Foreskin keratinocyte (primary cell): ENCODE measurements at places on chromosomes 5 and 9. TPM values are rescaled to one million over a fixed set of nuclear protein-coding genes. Genes with fewer than 3 reads are reported as not detected.

DNA sequence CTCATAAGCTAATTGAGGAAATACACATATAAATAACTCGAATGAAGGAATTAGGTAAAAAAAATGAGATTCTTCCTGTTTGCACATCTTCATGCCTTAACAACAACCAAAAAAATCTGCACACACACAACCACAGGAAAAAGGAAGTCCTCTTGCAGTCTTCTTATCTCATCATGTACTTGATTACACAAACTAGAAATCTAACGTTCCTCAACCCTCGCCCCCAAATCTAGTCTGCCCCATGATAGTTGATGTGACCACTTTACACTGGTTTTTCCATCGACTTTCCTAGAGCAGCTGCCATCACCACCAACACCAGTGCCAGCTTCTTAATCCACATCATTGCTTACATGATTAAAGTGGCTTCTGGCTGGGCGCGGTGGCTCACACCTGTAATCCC is 31.2 kb upstream of the RNU6ATAC start:
- DNase-seq: no peak

DNA sequence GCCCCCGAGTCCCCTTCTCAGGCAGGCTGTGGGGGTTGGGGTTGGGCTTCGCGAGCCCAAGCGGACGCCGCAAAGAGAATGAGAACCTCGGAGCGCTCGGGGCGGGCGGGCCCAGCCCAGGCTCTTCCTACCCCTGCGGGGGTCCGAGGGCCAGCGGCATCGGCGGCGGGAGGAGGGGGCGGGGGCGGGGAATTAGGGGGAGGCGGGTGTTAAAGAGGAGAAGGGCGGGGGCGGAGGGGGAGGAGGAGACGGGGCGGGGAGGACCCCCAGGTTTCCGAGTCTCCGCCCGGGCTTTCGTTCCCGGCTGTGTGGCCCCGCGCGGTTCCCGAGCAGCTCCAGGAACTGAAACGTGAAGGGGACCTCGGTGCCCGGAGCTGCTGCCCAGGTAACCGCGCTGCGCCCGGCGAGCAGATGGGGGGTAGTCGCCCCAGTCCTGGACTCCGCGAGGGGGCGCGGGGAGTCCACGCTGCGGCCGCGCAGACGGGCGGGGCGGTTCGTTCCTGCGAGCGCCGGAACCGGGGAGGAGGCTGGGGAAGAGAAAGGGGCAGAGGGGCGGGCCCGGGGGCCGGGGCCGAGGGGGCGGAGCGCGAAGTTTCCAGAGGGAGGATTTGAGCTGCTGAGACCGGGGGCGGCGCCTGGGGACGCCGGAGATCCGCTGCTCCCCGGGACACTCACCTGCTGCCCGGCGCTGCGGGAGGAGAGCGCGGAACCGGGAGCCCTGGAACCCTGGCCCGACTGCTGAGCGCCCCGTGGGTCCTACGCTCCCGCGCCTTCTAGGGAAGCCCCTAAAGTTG is 38.4 kb upstream of the PLEKHG4B start:
- no peak for DNase-seq

DNA sequence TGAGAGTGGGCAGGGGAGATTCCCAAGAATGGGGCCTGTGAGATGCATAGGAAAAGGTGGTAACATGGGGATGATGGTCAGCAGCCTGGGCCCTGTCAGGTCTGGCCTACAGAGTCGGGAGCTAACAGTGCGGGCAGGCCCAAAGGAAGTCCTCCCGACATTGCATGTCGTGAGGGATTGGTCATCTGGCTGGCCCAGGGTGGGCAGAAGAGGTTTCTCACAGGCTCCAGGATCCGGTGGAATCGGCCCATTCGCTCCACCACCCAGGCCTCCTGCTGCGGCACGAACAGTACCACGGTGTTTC is 514 bp downstream of the STOML2 start:
- no peak for DNase-seq

DNA sequence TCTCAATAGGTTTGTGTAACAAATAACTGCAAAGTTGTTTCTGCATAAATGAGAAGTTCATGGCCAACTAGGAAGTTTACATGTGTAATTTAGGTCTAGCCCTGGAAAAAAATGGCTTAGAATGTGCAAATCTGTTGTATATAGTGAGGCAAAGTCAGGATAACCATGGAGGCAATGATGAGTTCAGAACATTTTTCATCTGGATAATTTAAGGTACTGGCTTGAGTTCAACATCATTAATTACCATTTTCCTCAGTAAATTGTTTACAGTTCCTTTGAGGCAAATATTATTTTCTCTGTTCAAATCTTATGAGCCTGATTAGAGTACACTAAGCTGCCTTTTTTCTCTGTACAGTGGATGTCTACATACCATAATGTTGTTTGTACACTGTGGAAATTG is 1259.0 kb upstream of the NUDT12 start:
- no peak for DNase-seq

Gene PAEP
- polyA plus RNA-seq: not detected in 2 replicates

Gene ADGRD2
- polyA plus RNA-seq: 0.04 and 0.11 TPM in 2 replicates
